OCI-M1 (cell line): ENCODE measurements at places on chromosomes 4 and X.

GRCh38 chrX:130999360-130999759, 58.8 kb upstream of the ARHGAP36 start:
- DNase-seq: no peak

DNA sequence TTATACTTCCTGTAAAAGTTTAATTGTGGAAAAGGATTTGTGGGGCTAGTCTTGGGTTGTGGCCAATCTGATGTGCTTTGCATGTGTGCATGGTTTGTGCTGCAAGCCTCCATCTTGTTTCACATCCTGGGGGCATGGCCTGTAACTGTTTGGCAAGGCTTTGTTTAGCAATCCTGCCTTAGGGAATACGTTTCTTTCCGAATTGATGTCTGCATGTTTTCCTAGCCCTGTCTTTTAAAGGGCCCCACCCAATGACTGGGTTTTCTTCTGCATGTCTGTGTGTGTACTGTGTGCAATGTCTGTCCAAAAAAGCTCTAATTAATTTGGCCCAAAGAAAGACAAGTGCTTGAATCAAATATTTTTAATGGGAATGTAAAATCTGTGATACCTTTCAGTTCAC, 74.6 kb upstream of the MID1IP1 start:
- no peak for DNase-seq

GRCh38 chrX:127708155-127708554, 344.0 kb downstream of the ACTRT1 start:
- DNase-seq: peak; percentile 60

GRCh38 chr4:108991551-108992328, 228.9 kb upstream of the ETNPPL start:
- no peak for DNase-seq

DNA sequence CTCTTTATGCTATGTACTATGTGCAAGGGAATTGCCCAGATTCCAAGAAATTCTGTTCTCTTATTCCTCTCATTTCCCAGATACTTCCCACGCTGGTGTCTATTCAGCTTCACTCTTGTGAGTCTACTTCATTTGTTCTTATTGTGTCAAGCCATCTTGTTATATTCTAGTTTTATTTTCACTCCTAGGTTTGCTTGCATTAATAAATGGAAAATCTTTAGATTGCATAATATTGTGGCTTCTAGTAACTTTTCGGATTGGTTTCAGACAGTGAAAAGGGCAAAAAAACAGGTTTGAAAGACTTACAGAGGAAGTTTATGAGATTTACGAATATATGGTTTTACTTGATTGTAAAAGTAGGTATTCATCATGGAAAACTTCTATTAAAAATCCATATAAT, 128.4 kb downstream of the BTC start:
- no peak for DNase-seq
